Ovary (tissue), 10 donors: ENCODE measurements at places on chromosomes 4 and X. TPM values are rescaled to one million over a fixed set of nuclear protein-coding genes. Genes with fewer than 3 reads are reported as not detected.

The PALLD gene
- total RNA-seq: 137 TPM

- H3K27ac ChIP-seq: no peak overlapping the region
- no peak for DNase-seq
- H3K4me3 ChIP-seq: no peak overlapping the region
- H3K36me3 ChIP-seq: no peaks in the 10 kb centered on the region
- no peaks in the 10 kb centered on the region for H3K27me3 ChIP-seq
Observed at GRCh38 chrX:27380163-27380845, 82.8 kb downstream of the PPP4R3C start.

DNA sequence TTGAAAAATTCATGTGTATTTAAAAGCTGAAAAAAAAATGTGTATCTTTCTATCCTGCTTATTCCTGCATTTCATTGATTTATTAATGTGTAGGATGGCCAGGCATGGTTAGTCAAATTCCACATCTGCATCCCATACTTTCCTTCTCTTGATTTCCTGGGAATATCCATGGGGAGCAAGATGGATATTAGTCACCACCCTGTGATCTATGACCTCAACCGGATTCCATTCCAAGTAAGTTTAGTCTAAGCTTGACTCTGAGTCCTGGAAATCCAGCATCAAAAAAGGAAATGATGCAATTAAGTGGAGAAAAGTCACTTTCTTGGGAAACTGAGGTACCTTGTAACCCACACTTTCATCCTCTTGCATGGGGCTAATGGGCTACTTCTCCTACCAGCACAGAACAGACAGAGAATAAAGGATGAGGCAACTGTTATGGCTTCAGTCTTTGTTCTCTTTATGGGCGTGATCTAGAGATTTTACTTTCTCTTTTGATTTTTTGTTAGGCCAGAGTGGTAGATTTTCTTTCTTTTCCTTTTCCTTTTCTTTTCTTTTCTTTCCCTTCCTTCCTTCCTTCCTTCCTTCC is 17.1 kb upstream of the BEX4 start:
- H3K27ac ChIP-seq: no peak overlapping the region
- no peaks in the 10 kb centered on the region for H3K36me3 ChIP-seq
- H3K4me1 ChIP-seq: no peaks in the 10 kb centered on the region
- no peaks in the 10 kb centered on the region for H3K27me3 ChIP-seq
- no peak overlapping the region for H3K4me3 ChIP-seq

The GASK1B gene
- total RNA-seq: 145 TPM

GRCh38 chr4:131499141-131499873 is 1649.8 kb upstream of the PCDH10 start:
- no peak for DNase-seq
- H3K27ac ChIP-seq: no peak overlapping the region

DNA sequence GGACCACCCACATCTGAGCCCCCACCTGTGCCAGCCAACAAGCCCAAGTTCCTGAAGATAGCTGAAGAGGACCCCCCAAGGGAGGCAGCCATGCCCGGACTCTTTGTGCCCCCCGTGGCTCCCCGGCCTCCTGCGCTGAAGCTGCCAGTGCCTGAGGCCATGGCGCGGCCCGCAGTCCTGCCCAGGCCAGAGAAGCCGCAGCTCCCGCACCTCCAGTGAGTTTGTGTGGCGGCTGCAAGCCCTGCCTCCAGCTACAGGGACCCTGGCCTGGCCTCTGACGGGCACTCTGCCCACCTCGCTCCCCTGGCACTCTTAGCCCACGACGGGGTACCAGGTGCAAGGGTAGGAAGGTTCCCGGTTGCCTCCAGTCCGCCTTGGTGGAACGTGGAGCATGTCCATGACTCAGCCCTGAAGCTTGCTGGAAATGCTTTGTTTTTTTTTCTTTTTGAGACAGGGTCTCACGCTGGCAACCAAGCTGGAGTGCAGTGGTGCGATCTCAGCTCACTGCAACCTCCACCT is 13.7 kb upstream of the ADD1 start:
- H3K4me1 ChIP-seq: no peaks in the 10 kb centered on the region
- no peak overlapping the region for H3K27ac ChIP-seq
- H3K36me3 ChIP-seq: no peaks in the 10 kb centered on the region

DNA sequence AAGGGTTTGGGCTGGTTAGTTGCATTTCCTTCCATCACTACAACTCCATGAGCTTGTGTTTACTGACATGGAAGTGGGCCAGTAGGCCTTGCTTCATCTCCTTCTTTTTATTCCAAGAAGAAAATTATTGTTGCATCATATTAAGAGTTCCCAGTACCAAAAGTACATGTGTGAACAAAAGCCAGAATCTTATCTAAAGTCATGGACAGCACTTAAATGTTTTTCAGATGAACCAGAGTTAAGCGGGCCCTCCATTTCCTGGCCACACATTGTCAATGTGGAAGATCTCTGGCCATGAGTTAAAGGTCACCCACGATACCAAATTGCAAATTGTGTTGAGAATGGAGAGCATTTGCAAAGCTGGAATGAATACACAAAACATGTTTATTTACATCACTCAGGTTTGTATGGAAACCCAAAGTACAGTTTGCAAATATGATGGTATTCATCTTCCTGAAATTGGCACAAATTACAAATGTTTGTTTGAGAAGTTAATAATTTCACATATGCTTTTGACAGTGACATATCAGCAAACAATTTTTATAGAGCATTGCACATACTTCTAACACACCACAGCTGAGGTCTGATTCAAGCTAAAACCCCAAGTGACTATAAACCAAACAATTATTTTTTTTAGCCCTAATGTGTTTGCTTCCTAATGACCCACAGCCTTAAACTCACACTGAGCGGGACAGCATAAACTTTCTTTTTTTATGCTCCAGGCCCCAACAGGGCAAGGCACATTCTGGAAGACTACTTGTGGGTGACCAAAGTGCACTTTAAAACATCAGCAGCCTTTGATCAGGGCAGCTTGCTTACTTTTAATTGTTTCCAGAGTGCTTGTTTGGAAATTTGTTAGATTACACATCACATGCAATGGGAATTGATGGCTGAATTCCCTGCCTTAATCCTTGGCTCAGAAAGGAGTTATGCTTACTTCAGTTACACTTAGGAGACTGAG is 502.9 kb upstream of the SLIT2 start:
- no peak overlapping the region for H3K27ac ChIP-seq
- no peaks in the 10 kb centered on the region for H3K36me3 ChIP-seq
- peak; percentile 33 for DNase-seq
- H3K4me3 ChIP-seq: no peak overlapping the region
- no peaks in the 10 kb centered on the region for H3K27me3 ChIP-seq
- H3K4me1 ChIP-seq: no peaks in the 10 kb centered on the region

GRCh38 chrX:13750204-13750603 is 15.7 kb downstream of the OFD1 start:
- no peaks in the 10 kb centered on the region for H3K36me3 ChIP-seq
- no peaks in the 10 kb centered on the region for H3K4me1 ChIP-seq
- no peak for DNase-seq
- no peaks in the 10 kb centered on the region for H3K27me3 ChIP-seq

The ARL9 gene
- total RNA-seq: 0.88 TPM

DNA sequence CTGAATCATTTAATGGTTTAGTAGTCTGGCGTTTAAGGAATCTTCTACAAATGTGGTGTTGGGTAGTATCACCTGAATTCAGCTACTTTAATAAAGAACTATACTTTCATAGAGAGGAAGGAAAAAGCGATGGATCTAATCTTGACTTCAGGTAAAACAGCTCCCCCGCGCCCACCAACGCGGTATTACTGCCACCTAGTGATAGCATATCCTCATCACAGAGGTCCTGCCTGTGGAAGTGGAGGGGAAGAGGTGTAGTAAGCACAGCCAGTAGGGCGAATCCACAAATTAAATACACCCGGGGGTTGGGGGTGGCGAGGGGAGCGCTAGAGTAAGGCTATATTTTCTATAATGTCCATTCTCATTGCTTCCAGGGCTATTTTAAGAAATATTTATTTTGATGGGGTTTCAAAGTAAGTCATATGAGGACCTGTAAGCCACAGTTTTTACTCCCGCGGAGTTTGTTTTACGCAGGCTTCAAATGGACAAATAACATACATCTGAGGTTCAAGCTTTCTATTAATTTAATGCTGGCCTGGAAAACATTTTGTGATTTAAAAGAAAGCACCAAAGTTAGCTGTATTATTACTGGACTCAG is 8.3 kb upstream of the DAPP1 start:
- H3K27me3 ChIP-seq: no peaks in the 10 kb centered on the region
- no peak overlapping the region for H3K4me3 ChIP-seq
- no peaks in the 10 kb centered on the region for H3K4me1 ChIP-seq
- H3K36me3 ChIP-seq: no peaks in the 10 kb centered on the region
- no peak for DNase-seq
- no peak overlapping the region for H3K27ac ChIP-seq

DNA sequence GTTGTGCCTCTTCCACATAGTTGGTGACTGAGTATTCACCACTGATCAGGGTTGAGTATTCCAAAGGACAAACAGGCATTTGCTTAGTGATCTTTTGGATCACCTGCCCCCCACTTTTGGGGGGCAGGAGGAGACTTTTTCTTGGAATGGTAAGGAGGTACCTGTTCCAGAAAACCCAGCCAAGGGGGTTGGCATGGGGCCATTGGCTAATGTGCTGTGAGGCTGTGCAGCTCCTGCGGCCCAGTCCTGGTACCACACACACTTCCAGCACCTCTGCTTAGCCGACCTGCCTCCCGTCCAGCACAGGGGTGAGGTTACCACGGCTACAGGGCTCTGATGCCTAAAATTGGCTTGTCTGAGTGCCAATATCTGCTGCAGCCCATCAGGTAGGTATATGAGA is 40.1 kb upstream of the MGST2 start:
- no peak overlapping the region for H3K4me3 ChIP-seq
- H3K27ac ChIP-seq: no peak overlapping the region
- no peaks in the 10 kb centered on the region for H3K36me3 ChIP-seq

The OTUD6A gene
- not detected for total RNA-seq

DNA sequence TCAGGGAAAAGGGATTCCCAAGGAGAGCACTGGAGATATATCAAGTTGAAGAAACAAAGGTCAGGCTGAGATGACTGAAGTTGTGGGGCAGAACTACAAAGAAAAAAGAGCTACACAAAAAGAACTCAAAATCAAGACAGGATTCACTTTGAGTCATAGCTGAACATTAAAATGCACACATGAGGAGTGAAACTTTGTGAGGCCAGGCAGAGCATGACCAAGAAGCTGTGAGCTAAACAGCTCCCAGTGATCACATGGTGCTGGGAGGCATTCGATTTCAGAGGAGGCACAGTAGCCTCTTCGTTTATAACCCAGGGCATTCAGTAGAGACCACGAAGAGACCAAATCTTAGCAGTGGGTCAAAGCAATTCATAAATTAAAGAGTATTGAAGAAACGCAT is 145.3 kb downstream of the ATRX start:
- no peak overlapping the region for H3K27ac ChIP-seq
- H3K27me3 ChIP-seq: no peaks in the 10 kb centered on the region
- no peak overlapping the region for H3K4me3 ChIP-seq
- H3K4me1 ChIP-seq: no peaks in the 10 kb centered on the region

The UGT2B15 gene
- 0.46 TPM for total RNA-seq

The PARM1 gene
- 5.2 TPM for total RNA-seq

- H3K27me3 ChIP-seq: no peaks in the 10 kb centered on the region
- H3K27ac ChIP-seq: peak overlapping the region; percentile 59
- no peak for DNase-seq
- no peaks in the 10 kb centered on the region for H3K36me3 ChIP-seq
- no peak overlapping the region for H3K4me3 ChIP-seq
Observed at GRCh38 chr4:53309321-53310040, 56.4 kb downstream of the SCFD2 start.

The ARMCX1 gene
- total RNA-seq: 48.0 TPM

DNA sequence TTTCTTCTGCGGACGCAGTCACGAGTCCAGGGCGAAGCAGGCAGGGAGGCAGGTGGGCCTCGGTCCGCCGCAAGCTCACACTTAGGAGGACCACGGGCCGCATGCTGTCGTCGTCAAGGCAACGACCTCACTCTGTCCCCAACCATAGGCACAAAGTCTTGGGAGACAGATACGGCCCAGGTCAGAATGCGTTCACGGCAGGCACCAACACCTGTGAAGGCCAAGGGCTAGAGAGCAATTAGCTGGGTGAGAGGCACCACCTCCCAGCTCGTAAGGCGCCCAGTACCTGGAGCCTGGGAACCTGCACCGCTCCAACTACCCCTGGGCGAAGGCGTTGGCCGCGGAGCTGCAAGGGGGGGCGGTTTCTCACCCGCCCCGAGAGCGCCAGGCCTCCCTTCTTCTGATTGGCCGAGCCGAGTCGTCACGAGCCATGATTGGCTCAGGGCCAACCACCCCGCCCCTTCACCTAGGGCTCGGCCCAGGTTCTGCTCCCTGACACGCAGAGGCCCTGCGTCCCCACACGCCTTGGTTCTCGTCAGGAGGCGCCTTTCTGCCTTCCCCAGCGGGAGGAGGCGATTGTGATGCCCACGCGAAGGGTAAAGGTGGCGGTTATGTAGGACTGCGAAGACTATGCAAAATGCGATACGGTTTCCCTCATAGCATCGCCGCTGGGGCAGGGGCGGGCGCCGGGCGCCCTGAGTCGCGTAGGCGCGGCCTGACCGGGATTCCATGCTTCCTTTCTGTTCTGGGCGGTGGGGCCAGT is at the start of gene CDKL2:
CDKL2 (minus strand) TSS at position 355 of the 763 bp plus-strand sequence. CDS start 4,540 bp downstream, outside the sequence.
- peak within 1 kb of the TSS; percentile 51 for H3K4me3 ChIP-seq
- H3K27me3 ChIP-seq: no peaks in the 10 kb centered on the region
- H3K36me3 ChIP-seq: no peaks in the 10 kb centered on the region
- peak; percentile 74 for DNase-seq

The RBM47 gene
- 4.2 TPM for total RNA-seq

The REELD1 gene
- not detected for total RNA-seq

DNA sequence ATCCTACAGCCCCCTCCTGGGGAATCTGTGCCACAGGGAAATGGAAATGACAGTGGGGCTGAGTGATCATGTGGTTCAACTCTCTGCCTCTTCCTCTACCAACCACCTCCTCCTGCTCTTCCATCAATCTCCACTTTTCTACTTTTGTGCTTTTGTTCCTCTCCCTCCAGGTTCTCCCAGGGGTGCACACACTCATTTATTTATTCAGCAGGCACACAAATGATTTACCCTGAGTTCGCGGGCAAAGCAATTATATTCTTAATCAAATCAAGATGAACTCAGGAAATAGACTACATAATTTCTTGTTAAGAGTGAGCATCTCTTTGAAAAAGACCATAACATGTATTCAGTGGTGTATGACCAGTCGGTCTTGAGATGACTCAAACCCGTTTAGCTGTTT is 69.2 kb downstream of the VCX3A start:
- no peaks in the 10 kb centered on the region for H3K4me1 ChIP-seq
- H3K4me3 ChIP-seq: no peak overlapping the region
- H3K36me3 ChIP-seq: no peaks in the 10 kb centered on the region
- H3K27ac ChIP-seq: no peak overlapping the region

DNA sequence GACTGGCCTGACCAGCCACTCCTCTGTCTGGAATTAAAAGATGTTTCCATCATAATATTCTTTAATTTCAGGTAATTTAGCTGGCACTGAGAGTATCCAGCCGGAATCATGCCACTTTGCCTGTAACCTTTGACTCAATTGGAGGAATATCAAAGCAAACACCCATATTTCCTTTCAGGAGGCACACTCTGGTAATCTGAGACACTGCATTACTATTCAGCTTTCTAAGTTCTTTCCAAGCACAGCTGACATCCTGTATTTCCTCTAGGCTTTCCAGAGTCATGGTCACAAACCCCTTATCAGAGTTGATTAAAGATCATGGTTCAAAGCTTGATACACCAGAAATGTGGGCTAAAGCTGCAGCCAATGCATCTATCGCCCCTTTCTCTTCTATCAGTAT is 29.3 kb downstream of the INTS12 start:
- DNase-seq: no peak
- H3K4me3 ChIP-seq: no peak overlapping the region
- H3K27ac ChIP-seq: no peak overlapping the region
- no peaks in the 10 kb centered on the region for H3K27me3 ChIP-seq
- H3K4me1 ChIP-seq: no peaks in the 10 kb centered on the region
- H3K36me3 ChIP-seq: no peaks in the 10 kb centered on the region

The CDKL2 gene
- 1.4 TPM for total RNA-seq

The FRG2 gene
- not detected for total RNA-seq
